ENCODE measurements at places on chromosomes 5 and 9.

- DNase-seq = no peak
Measured at GRCh38 chr5:72518001-72518683, 10.9 kb upstream of the ZNF366 start.

GRCh38 chr5:143694357-143694756 lies 117.6 kb upstream of the HMHB1 start:
- no peak for DNase-seq

- no peak for DNase-seq
Measured at GRCh38 chr5:56389261-56389660, 156.1 kb upstream of the ANKRD55 start.

DNA sequence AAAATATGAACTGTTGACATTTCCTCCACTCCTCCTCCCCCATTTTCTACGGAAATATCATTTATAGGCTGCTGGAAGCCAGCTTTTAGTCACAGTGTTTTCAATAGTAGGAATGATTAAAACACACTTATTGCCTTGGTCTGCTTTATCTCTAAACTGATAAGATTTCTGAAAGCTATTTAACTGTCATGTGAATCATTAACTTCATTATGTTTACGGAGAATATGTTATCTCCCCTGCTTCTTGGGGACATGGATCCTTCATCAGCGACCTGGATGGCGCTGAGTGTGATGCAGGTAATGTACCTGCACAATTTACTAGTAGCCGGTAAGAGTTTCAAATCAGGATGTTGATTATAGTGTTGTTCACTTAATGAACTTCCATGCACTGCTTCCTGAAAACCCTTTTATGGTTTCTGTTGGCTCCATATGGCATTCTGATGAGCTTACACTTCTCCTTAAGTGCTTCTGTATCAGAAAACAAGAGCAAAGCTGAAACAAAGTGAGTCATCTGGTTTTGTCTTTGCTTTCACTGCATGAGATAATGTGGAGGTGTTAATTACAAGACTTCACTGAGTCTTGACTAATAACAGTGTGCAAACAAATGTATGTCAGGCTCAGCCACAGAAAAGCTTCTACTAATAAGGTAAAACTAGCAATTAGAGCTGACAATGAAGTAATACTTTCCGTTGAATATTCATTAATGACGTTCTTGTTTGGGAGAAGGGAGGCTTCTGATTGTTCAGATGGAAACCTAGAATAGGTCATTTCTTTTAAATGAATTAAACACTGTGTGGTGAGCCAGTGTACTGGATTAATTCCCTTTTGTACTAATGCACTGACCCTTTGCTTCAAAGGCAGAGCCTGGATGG lies 162.4 kb upstream of the ZNF608 start:
- no peak for DNase-seq

DNA sequence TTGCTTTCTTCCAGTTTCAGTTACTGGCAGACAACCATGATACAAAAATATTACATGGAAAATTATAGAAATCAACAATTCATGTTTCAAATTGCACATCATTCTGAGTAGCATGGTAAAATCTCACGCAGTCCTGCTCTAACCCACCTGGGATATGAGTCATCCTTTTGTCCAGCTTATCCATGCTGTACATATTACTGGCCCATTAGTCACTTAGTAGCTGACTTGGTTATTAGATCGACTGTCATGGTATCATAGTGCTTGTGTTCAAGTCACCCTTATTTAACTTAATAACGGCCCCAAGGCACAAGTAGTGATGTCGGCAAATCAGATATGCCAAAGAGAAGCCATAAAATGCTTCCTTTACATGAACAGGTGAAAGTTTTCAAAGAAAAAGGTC lies 41.2 kb downstream of the NADK2 start:
- DNase-seq = no peak

GRCh38 chr5:138725818-138726416 lies 27.3 kb upstream of the CTNNA1 start:
- no peak for DNase-seq

- DNase-seq = no peak
Measured at GRCh38 chr9:79390077-79390698, 181.6 kb upstream of the TLE4 start.

DNA sequence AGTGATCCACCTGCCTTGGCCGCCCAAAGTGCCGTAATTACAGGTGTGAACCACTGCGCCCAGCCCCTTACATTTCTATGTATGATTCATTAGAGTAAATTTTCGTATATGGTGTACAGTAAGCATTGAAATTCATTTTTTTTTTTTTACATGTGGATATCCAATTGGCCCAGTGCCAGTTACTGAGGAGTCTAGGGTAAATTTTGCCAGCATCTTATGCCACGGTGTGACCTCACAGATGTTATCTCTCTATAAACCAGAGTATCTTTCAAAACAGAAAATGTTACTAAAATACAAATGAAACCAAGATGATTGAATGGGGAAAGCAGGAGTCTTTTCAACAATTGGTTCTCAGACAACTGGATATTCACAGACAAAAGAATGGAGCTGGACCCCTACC lies 64.7 kb downstream of the IPPK start:
- DNase-seq = no peak

GRCh38 chr5:102262688-102263087 lies 33.4 kb downstream of the SLCO4C1 start:
- no peak for DNase-seq

DNA sequence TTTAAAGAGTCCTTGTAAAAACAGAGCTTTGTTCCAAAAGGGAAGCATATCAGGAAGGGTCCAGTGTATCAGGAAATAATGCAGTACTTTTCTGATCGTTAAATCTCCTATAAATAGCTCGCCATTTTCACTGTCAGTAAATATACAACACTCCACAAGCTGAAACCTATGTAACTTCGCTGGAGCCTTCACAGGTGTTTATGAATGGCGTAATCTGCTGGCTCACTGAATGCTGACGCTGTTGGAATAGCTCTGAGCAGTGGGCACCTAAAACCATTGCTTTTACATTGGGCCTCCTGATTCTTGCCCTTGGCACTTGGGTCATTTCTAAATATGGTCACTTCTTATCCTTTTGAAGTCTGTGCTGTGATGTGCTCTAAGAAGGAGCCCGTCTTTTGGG lies 4.3 kb downstream of the SHC3 start:
- no peak for DNase-seq

DNA sequence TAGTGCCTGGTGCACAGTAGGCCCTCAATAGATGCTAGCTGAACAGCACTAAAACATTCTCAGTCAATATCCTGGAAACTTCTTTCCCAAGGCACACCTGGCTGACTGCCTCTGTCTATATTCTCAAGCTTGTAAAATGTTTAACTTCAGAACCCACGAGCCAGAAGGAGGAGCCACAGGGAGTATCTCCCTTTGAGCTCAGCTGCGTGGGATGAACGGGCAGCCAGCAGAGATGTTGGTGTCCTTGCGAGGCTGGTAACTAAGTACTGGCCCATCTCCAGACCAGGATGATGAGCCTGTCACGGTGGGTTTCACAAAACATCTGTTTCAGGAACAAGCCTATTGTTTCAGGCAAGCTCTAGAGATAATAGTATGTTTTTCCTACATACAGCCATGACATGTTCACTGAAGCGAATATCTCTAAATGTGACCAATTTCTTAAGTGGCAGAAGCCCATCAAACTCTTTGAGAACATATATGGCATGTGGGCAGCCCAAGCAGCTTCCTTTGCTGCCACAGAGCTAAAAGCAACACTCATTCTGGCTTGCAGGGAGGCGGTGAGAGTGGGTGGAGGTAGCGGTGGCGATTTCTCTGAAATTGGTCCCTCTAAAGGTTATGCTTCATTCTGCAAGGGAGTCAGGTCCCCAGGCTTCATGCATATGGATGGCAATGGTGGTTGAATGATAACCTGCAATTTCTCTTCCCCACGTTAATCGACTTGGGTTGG lies 206.2 kb downstream of the TTLL11 start:
- no peak for DNase-seq

DNA sequence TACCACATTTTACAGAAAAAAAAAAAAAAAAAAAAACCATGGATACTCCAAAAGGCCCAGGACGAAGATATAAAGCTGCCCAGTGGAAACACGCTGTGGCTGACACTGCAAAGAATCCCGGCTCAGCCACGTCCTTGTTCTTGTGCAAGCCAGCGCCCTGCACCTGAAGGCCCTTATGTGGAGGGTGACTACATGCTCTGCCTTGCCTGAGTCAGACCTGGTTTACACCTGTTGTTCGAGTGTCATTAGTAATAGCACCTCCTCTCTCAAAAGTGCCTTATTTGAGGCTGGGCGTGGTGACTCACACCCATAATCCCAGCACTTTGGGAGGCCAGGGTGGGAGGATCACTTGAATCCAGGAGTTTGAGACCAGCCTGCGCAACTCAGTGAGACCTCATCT lies 54.3 kb upstream of the ZSWIM6 start:
- no peak for DNase-seq

DNA sequence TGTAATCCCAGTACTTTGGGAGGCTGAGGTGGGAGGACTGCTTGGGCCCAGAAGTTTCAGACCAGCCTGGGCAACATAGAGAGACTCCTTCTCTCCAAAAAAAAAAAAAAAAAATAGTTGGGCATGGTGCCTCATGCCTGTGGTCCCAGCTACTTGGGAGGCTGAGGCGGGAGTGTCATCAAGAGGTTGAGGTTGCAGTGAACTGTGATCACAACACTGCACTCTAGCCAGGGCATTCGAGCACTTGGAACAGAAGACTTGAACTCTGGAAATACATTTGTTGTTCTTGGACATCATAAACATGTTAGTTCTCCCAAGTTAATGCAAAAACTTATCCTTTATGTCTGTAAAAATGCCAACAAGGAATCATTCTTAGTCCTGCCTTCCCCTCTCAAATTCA lies 29.6 kb downstream of the EHMT1 start:
- DNase-seq = no peak

- DNase-seq = no peak
Measured at GRCh38 chr5:153881687-153882086, 157.0 kb downstream of the FAM114A2 start.

- DNase-seq = no peak
Measured at GRCh38 chr9:4774209-4774608, 18.5 kb upstream of the RCL1 start.

GRCh38 chr5:114062932-114063867 lies 298.7 kb upstream of the KCNN2 start:
- no peak for DNase-seq

GRCh38 chr5:13251623-13252376 lies 692.7 kb downstream of the DNAH5 start:
- DNase-seq = no peak

GRCh38 chr5:16920109-16920816 lies 15.8 kb downstream of the MYO10 start:
- no peak for DNase-seq

GRCh38 chr5:122420091-122420490 lies 108.1 kb downstream of the SNCAIP start:
- no peak for DNase-seq

- no peak for DNase-seq
Measured at GRCh38 chr9:24258626-24259025, 287.1 kb downstream of the IZUMO3 start.

GRCh38 chr5:14702238-14702839 lies 37.8 kb downstream of the OTULIN start:
- DNase-seq = no peak

GRCh38 chr9:94951324-94952135 lies 225.0 kb downstream of the AOPEP start:
- no peak for DNase-seq

- no peak for DNase-seq
Measured at GRCh38 chr5:65264420-65264819, 217.3 kb downstream of the ADAMTS6 start.

DNA sequence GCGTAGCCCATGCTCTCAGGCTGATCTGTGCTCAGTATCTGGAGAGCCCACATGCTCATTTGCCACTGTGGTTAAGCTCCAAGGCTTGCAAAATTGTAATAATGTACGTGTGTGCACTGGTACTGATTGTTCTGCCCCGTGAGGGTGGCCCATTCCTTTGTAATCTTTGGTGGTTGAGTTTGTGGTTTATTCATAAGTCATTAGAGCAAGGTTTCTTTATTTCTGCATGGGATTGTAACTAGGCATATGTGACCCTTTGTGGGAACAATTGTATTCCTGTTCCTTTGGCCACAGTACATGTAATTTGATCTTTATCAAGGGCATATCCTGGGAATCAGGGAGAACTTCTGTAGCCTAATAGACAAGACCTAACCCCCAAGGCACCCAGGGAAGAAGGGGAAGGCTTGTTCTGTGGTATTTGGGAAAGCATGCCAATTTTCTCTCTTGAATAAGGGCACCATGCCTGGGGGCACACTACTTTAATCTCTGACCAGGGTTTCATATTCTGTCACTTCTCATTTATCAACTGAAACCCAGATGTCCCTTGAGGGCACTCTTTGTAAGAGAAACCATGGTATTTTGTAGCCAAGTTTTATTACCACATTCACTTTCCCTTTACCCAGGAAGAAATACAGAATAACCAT lies 74.6 kb downstream of the NPR3 start:
- DNase-seq = no peak

DNA sequence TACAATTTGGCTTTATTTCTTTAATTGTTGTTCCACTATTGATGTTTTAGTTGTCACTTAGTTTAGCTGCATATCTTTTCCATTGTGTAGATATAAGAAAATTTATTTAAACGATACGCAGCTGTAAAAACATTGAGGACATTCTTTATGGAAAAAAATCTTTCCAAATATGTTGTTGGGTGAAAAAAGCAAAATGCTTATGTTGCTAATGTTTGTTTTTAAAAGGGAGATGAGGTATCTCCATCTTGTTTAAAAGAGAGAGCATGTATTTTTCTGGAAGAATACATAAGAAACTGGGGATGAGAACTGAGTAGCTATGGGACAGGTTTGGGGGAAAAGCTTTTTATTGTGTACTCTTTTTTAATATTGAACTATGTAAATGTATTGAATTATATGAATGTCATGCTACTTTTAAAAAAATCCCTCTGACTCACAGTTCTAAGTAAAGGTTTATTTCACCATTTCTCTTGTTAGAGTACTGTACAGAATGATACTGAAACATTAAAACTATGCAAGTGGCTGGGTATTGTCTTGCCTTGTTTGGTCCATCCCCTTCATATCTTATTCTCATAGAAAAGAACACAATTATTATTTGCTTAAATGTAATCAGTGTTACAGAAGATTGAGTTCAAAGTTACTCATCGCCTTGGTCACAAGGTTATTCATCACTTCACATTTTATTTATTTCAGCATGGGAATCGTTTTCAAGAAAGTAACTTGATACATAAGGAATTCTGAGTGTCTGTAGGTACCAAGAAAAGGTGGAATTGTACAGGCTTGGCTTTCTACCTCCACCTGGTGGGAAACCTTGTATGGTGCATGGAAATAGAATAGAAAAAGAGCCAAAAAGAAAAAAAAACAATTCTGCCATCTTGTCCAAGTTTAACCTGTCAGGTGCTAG lies 85.8 kb downstream of the RIC1 start:
- no peak for DNase-seq

GRCh38 chr5:167802755-167803431 lies 488.6 kb upstream of the WWC1 start:
- DNase-seq = no peak

DNA sequence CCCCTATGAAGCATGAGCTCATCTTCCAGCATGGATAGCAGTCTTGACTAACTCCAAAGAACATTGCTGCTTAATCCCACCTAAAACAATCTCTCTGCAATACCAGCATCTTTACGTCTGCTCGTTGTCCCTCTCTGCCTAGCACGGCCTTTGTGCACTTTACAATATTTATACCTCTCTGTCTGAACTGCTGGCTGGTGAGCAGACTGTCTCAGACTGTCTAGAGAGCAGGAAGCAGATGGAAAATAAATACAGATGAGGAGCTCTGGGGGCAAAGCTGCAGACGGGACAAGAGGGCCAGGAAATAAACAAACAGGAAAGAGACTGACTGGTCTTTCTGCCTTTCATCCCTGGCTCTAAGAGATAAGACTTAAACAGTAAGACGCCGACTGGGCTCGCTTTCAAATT lies 224.8 kb downstream of the ENC1 start:
- DNase-seq = no peak
